ENCODE measurements at places on chromosomes 2 and 18. TPM values are rescaled to one million over a fixed set of nuclear protein-coding genes. Genes with fewer than 3 reads are reported as not detected.

The SPP2 gene
- total RNA-seq, result not detected

The ECEL1 gene
- total RNA-seq, result 23.5 TPM

The IL36B gene
- total RNA-seq, result not detected

The SERPINB2 gene
- 0.69 TPM for total RNA-seq

The ACTR1B gene
- 55.1 TPM for total RNA-seq

The RGPD3 gene
- total RNA-seq, result 0.88 TPM

The TBC1D8 gene
- 16.7 TPM for total RNA-seq

The FBXO48 gene
- 1.3 TPM for total RNA-seq

The IL36RN gene
- total RNA-seq, result 0.11 TPM

The NEU2 gene
- not detected for total RNA-seq

The FBXO36 gene
- 9.3 TPM for total RNA-seq

The MC2R gene
- total RNA-seq, result not detected

The RAB27B gene
- total RNA-seq, result 71.8 TPM

The KYNU gene
- total RNA-seq, result 2.4 TPM

The PAX8 gene
- total RNA-seq, result 3.7 TPM

The STON1 gene
- total RNA-seq, result 16.5 TPM

The PROKR1 gene
- total RNA-seq, result 5.8 TPM

The C2orf92 gene
- 9.2 TPM for total RNA-seq

The CBLN2 gene
- total RNA-seq, result 73.7 TPM

The FSHR gene
- not detected for total RNA-seq

The TMEM163 gene
- total RNA-seq, result 35.7 TPM

The CHST10 gene
- 34.8 TPM for total RNA-seq

The RNU2-63P gene
- not detected for total RNA-seq

The PLA2R1 gene
- 30.9 TPM for total RNA-seq

The CNRIP1 gene
- total RNA-seq, result 36.6 TPM

The DOK6 gene
- total RNA-seq, result 64.4 TPM

The ALLC gene
- 8.2 TPM for total RNA-seq
